Foreskin fibroblast (primary cell): ENCODE measurements at places on chromosomes 12 and 14.
A peak's percentile ranks its signal among the peaks of the same experiment; 100 is the strongest.

DNA sequence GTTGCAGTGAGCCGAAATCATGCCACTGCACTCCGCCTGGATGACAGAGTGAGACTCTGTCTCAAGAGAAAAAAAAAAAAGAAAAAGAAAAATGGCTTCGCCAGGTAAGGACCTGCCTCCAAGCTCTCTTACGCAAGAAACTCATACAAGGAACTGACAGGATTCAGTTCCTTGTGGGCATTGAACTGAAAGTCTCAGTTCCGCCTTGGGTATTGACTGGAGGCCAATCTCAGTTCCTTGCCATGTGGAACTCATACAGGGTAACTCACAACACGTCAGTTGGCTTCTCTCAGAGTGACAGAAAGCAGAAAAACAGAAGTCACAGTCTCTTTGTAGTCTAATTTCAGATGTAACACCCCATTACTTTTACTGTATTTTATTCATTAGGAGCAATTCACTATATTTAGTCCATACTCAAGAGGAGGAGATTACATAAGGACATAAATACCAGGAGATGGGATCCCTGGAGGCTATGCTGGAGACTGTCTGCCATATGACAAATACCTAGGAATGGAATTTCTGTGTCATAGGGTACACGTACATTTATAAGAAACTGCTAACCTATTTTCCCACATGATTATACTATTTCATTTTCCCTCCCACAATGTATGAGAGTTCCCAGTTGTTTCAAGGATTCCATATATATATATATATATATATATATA lies 11.4 kb upstream of the NOPCHAP1 start:
- DNase-seq = no peak

DNA sequence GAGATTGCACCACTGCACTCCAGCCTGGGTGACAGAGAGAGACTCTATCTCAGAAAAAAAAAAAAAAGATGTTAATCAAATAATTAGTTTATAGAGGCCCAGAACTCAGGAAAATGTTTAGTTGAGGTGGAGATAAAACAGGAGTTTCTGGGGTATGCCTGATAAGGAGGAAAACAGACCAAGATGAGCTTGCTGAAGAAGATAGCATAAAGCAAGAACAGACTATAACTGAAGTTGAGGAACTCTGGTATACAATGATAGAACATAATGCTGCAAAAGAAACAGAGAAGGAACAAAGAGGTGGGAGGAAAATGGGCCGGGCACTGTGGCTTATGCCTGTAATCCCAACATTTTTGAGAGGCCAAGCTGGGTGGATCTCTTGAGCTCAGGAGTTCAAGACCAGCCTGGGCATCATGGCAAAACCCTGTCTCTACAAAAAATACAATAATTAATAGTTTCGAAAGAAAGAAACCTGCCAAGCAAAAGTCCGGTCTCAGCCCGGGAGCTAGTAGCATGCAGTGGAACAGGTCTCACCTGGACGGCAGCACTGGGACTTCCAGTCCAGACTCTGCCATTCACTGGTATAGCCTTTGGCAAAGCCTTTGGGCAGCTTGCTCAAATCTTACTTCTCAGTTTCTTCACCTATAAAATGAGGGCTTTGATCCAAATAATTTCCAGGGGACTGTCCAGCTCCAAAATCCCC lies 25.4 kb downstream of the SLC35E3 start:
- no peak for DNase-seq

- DNase-seq = peak; percentile 19
These were observed 33.6 kb downstream of the PRORP start for GRCh38 chr14:35155962-35156361.

DNA sequence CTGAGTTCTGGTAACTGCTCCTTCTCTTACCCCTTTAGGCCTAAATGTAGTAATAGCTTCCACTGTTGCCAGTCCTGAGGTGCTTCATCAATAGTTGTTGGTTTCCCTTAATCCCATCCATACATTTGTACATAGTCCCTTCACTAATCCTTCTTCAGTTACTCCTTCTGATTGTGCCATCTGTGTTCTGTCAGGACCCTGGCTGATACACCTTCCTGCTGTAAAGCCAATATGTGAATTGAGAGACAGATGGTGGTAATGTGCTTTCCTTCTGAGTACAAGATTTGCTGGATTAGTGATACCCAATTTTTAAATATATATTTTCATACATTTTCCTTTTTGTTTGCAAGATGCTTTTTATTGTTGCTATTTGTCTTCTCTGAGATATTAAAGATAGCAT lies 66.4 kb downstream of the OTOGL start:
- DNase-seq = no peak

GRCh38 chr12:58069268-58069963 lies 128.0 kb downstream of the ATP23 start:
- peak; percentile 38 for DNase-seq

DNA sequence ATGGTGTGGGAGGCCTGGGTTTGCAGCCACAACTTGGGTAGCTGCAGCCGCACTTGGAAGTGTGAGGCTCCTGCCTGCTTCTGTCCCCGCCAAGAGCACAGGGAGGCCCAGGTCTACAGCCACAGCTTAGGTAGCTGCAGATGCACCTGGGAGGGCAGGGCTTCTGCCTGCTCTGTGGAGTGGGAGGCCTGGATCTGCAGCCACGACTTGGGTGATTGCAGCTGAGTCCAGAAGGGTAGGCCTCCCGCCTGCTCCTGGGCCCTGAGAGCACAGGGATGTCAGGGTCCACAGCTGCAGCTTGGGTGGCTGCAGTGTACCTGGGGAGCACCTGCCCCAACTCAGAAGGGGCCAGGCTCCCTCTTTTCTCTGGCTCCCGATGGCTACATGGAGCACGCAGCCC lies 287.3 kb downstream of the AEBP2 start:
- DNase-seq = no peak

DNA sequence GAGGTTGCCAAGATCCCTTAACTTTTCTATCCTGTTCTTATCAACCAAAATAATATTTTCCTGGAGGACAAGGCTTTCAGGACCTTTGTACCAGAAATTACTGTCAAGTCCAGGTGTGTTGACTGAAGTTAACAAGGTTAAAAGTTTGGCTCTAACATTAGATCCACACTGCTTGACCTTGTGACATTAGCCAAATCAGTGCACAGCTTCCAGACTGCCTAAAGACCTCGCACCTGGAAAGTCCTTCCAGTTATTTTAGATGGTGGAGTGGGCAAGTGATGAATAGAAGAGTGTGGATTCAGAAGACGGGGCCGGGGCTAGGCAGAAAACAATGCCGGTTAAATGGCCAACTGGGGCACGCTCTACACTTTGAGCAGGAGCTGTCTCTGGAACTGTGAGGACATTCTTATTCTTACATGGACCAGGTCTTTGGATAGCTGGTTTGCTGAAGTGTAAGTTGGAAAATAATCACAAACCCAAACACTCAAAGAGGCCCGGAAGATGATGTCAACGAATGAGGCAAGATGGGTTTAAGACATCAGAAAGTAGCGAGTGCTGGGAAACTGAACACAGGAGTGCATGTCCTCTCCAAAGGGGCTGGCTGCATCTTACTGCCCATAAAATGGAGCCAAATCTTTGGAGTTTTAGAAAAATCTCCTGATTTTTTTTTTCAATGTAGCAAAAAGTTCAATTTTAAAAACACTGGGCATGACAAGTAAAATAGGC lies 56.3 kb downstream of the NIN start:
- peak; percentile 38 for DNase-seq

GRCh38 chr12:100437038-100437841 lies 36.4 kb upstream of the NR1H4 start:
- no peak for DNase-seq

DNA sequence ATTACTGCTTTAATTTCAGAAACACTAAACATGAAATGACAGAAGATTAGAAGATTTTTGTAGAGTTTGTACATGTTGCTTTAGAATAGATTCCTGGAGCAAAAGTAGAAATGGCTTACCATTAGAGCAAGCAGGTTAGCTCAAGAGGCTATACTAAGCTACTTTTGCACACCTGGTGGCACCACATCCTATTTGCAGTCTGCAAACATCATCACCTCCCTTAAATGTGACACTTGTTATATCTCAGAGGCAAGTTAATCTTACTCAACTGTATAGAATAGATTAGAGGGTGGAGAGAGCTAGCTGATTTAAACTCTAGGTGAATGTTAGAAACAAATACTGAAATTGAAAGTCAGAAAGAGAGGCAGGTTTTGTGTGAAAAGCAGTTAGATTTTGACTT lies 30.7 kb upstream of the OR4E1 start:
- no peak for DNase-seq

DNA sequence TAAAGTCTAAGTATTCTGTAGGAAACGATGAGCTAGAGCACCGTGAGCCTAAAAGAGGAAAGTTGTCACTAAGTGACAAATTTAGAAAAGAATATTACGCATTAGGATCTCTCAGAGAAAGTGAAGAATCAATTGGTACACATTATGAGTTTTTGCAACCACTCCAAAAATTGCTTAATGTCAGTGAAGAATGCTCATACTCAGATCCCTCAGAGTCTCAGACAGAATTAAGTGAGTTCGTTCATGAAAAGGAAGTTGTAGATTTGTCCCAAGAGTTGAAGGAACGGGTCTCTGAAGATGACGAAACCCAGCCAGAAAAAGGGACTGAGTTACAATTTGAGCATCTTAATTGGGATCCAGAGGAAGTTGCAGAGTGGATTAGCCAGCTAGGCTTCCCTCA lies 1.5 kb downstream of the SAMD15 start:
- DNase-seq = no peak

DNA sequence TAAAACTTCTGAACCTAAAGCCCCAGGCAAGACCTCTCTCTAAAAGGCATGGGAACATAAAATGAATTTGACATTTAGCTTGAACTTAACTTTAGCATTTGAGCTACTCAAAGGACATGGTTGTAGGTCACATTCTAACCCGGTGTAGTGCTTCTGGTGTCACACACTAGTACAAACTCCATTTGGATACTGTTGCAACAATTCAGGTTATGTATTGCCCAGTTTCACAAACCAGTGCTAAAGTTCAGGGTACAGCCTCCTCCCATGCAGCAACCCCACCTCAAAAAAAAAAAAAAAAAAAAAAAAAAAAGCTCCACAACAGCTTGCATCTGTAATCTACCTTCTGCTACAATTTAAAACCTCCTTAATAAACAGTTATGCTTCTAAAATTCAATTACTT lies 7.8 kb downstream of the PPTC7 start:
- no peak for DNase-seq

DNA sequence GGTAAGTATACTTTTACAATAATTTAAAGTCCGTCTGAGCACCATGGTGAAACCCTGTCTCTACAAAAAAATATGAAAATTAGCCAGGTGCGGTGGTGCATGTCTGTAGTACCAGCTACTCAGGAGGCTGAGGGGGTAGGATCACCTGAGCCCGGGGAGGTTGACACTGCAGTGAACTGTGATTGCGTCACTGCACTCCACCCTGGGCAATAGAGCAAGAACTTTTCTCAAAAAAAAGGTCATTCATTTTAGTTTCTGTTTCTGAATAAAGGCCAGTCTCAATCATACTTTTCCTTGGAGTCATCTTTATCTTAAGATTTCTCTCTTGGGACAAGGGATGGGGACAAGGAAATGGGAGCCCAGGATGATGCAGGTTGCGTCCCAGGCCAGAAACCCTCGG lies 12.9 kb downstream of the ANKRD13A start:
- peak; percentile 48 for DNase-seq

DNA sequence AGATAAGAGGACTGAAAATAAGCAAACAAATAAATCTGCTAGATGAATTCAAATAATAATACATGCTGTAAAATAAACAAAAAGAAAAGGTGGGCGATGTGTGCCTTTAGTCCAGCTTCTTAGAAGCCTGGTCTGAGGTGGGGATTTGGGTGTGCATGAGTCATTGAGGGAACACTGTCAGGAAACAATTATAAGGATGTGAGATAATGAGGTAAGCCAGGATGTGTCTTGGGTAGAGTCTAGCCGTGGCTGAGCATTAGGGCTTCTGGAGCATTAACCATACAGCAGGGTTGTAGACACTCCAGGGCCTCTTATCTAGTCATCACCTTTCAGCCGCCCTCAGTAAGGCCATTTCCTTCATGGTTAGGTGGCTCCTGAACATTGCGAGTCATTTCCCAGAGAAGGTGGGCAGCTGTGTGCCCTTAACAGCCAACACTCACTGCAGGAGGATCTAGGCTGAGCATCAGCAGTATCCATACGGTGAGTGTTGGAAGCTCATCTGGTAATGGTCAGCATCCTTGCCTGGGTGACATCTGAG lies 405.6 kb downstream of the GLT1D1 start:
- DNase-seq = no peak

GRCh38 chr14:33357225-33358010 lies 418.7 kb downstream of the NPAS3 start:
- no peak for DNase-seq

GRCh38 chr14:53064475-53064874 lies 88.6 kb downstream of the DDHD1 start:
- no peak for DNase-seq
